Astrocyte (in vitro differentiated cells and primary cell): ENCODE measurements at places on chromosomes 1 and 21. TPM values are rescaled to one million over a fixed set of nuclear protein-coding genes. Genes with fewer than 3 reads are reported as not detected.
A peak's percentile ranks its signal among the peaks of the same experiment; 100 is the strongest.

- no peaks in the 10 kb centered on the region for H3K4me1 ChIP-seq
- peaks cover 5% of the 10 kb centered on the region for H3K27me3 ChIP-seq
- H3K36me3 ChIP-seq, result no peaks in the 10 kb centered on the region
- H3K27ac ChIP-seq, result no peak overlapping the region
- peak; percentile 4 for DNase-seq
- H3K4me3 ChIP-seq, result no peak overlapping the region
Measured at GRCh38 chr1:38541223-38541622, 318.3 kb downstream of the RRAGC start.

E2F2 gene
- 0.11 TPM in 1 of 2 replicates, not detected in the other for total RNA-seq

DNA sequence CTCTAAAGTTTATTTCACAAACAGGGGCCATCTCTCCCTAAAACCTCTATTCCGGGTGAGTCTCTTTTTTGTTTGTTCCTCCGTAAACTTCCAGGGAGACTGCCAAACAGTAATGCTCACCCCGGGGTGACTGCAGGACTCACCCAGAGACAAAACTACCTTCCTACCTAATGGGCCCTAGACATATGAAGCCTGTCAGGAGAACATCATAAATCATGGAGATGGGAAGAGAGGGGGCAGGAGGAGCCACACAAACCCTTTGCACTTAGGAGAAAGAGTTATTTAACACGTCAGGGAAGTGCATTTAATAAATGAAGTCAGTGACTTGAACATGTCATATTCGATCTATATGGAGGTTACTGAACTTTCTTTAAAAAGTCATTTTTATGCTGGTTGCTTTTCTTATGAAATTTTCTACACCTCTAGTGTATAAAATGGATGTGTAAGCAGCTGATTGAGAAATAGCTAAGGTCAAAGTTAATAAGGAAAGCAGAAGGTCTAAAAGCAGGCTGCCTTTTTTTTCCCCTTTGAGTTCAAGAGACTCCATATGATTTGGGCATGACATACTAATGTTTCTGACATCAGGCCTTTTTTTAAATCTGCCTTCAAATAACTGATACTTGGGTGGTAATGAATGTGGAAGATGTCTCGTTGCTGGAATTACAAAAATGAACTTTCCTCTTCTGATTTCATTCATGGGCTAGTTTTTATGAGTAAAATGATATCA lies 286.9 kb upstream of the USP25 start:
- no peaks in the 10 kb centered on the region for H3K27me3 ChIP-seq
- no peaks in the 10 kb centered on the region for H3K36me3 ChIP-seq
- no peak for DNase-seq
- no peak overlapping the region for H3K27ac ChIP-seq

DNA sequence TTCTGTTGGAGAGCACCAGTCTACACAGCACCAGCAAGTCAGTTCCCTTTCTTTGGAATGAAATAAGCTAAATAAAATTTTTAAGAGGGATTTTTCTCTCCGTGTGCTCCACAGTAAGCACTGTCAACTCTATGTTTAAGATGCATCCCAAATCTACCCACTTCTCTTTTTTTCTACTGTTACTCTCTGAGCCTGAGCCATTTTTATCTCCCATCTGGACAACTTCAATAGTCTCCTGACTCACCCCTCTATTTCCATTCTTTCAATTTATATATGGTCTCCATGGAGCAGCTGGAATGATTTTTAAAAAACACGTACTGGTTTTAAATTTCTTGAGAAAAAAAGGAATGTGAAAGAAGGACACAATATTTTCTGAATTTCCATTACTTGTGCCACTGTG lies 24.7 kb upstream of the CCT8 start:
- no peak overlapping the region for H3K27ac ChIP-seq
- no peaks in the 10 kb centered on the region for H3K27me3 ChIP-seq
- H3K36me3 ChIP-seq, result no peaks in the 10 kb centered on the region
- no peaks in the 10 kb centered on the region for H3K4me1 ChIP-seq
- no peak for DNase-seq

ADORA3 gene
- total RNA-seq, result not detected in 2 replicates

- H3K27ac ChIP-seq, result no peak overlapping the region
- H3K27me3 ChIP-seq, result peaks cover 63% of the 10 kb centered on the region
- peaks cover 2% of the 10 kb centered on the region for H3K4me1 ChIP-seq
- no peaks in the 10 kb centered on the region for H3K36me3 ChIP-seq
Measured at GRCh38 chr1:26049531-26050247, 3.8 kb upstream of the SLC30A2 start.

DNA sequence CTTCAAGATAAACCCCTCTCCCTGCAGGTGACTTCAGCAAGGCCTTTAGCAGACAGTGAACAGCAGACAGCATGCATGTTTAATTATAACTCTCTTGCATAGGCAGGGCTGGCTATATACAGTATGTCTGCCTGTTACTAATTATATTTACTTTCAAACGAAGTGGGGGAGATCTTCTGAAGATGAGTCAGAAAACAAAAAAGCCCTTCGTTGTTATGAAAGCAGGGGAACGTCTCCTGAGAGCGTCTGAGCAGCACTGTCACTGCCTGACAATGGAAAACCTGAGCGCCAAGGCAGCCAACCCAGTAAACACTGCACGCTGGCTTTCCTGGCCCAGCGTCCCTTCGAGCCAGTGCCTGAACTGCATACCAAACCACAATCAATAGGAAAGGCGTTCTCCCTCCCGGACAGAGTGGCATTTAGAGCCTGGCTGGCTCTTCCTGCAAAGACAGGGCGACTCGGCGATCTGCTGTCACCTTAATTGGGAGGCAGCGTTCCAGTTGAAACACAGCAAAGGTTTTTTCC lies 54.1 kb downstream of the TOMM20 start:
- H3K4me3 ChIP-seq, result peak overlapping the region; percentile 13
- peaks cover 46% of the 10 kb centered on the region for H3K4me1 ChIP-seq
- no peaks in the 10 kb centered on the region for H3K36me3 ChIP-seq
- peak overlapping the region; percentile 99 for H3K27ac ChIP-seq

OR2L2 gene
- not detected in 2 replicates for total RNA-seq

GRCh38 chr1:1858382-1859086 lies 32.4 kb downstream of the GNB1 start:
- peak; percentile 73 for DNase-seq
- H3K27me3 ChIP-seq, result no peaks in the 10 kb centered on the region
- H3K27ac ChIP-seq, result peak overlapping the region; percentile 33
- H3K4me1 ChIP-seq, result peaks cover 15% of the 10 kb centered on the region
- H3K4me3 ChIP-seq, result no peak overlapping the region

TEX38 gene
- not detected in 2 replicates for total RNA-seq
